ENCODE measurements at places on chromosomes 5 and 9.

DNA sequence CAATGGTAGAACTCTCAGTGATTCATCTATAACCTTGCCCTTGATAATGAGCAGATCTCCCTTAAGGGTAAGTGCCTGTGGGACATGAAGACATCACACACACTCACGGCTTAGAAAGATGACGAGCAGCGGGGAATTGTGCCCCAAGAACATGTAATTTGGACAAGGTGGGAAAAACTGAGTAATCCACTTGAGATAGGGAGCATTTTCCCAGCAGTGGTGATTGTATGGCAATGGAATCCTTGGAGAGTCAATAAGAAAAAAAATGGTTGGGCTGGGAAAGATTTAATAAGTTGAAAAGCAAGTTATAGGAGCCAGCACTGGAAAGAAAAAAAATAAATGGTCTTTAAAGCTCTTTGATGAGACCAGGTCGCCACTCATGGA is 193.1 kb downstream of the GLIS3 start:
- no peak for DNase-seq

DNA sequence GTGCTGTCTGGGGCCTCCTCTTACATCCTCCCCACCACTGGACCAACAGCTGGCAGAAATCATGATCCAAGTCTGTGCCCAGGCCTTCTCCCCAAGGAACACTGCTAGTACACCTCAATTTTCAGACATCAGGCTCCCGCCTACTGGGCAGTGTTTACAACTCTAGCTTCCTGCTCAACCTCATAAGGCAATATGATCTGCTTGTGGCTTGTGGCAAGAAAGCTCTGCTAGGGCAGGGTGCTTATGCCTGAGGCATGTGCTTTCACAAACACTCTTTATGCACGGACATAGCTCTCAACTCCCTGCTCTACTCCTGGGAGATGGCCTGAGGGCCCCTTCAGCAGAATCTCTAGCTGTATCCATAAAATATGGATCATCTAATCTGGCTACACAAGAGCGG is 32.5 kb downstream of the SH3TC2 start:
- no peak for DNase-seq

DNA sequence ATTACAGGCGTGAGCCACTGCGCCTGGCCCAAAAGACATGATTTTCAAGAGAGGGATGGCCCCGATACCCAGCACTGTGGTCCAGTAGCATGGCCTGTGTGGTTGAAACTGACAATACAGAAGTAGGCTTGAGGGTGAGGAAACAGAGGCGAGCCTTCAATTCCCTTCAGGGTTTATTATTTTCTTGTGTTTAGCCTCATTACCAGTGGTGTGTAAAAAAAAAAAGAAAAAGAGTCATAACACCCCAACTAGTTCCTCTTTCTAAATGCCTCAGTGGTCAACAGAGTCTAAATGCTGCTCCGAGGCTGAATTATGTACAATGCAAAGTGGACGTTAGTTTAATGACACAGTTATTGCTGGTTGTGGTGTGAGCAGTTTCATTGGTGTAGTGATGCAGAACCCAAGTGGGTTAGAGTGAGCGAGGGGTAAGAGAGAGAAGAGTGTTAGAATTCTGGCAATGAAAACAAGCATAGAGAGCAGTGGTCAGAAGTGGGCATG is 58.8 kb downstream of the SNX30 start:
- no peak for DNase-seq

DNA sequence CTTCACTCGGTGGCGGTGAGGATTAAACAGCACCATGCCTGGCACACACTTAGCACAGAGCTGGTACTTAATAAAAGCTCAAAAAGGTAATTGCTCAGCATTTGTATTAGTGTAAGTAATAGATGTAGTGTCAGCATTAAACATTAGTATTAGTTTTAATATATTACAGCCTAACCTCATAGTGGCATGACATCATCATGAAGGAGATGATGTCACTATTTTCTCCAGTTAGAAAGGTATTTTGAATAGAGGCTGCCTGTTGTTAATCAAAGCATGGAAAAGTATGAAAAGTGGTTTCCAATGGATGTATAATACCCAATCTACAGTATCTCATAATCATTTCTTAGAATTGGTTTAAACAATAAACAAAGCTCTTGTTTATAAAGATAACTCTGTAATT is 49.0 kb upstream of the FSTL4 start:
- no peak for DNase-seq

DNA sequence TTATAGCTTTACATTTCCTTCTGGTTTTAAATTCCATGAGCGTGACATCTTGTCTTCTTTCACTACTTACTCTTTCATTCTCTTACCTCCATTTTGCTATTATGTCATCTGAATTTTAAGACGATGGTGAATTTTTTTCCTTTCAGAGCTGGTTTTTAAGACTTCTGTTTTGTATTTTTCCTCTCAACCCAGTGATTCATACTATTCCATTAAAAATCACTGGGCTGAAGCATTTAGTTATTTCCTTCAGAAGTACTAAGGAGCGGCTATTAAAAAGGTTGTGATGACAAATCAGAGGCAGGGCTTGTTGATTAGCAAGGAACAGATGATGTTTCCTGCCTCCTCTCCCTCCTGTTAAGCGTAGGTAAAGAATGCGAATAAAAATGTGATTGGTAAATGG is 16.5 kb downstream of the AGXT2 start:
- no peak for DNase-seq

DNA sequence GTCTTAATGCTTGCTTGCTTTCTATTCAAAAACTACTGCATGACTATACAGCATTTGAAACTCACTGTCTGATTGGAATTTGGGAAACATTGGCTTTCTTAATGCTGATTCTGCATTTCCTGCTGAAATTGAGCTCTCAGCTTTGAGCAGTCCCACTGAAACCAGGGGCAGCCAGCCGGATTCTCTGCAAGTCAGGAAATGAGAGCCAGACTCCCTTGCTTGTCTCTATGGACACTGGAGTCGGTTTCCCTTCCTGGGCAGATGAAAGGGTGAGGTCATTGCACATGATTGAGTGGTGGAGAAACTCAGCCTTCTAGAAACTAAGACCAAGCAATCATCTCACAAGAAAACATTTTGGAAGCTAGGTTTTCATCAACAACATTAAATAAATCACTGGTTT is 119.7 kb upstream of the SPATA31C2 start:
- DNase-seq, result no peak

Measured in stimulated activated CD4-positive, alpha-beta T cell treated with anti-CD3 and anti-CD28 coated beads, Interleukin-1b, Interleukin-23, amount 100 ng/mL, for 4 hours (primary cell).